ENCODE measurements at places on chromosomes 2 and 18.

GRCh38 chr2:97906307-97906706, 89.4 kb downstream of the TMEM131 start:
- no peaks in the 10 kb centered on the region for H3K27me3 ChIP-seq
- DNase-seq: no peak
- H3K27ac ChIP-seq: no peak overlapping the region
- peaks cover 1% of the 10 kb centered on the region for H3K36me3 ChIP-seq

DNA sequence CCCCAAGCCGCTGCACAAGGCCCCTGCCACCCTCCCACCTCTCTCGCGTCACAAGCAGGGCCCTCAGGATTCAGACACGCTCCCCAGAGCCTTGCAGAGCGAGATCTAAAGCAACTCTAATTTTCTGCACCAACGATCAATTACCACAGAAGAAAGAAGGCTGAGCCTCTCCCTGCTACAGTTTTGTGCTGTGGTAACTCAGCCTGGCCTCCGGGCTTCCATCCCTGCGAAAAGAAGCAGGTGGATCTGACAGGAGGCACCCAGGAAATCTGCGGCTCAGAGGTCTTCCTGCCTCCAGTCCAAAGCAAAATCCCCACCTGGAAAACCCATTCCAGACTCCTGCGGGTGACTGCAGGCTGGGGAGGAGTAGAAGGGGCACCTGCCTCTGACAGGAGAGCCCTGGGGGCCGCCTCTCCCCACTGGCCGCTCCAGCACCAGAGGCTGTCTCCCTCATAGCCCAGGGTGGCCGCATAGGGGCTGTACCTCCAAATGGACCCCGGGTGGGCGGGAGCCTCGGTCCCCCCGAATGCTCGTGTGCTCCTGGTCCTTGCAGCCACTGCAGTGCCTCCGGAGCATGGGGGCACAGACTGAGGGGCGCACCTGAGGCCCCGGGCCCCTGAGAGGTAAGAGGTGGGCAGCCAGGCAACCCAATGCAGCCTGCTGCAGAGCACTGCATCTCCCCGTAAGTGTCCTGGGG, 31.0 kb downstream of the PXDN start:
- H3K27me3 ChIP-seq: no peaks in the 10 kb centered on the region
- no peak overlapping the region for H3K4me3 ChIP-seq
- DNase-seq: no peak
- H3K36me3 ChIP-seq: no peaks in the 10 kb centered on the region
- H3K27ac ChIP-seq: no peak overlapping the region

DNA sequence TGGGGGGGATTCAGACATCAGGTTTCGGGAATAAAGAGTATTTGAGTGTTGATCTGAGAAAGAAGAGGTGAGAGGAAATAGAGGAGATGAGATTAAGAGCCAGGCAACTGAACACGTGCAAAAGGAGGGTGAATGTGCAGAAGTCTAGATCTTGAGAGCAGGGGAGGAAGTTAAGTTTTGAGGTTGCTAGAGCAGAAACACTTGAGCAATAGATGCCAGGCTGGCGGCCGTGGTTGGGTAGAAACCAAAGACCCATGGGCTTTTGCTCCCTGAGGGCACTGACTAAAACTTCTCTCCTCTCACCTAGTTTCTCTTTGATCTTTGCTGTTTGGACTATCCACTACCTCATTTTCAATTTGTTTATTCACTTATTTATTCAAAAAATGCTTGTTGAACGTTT, 116.0 kb downstream of the CDC42EP3 start:
- no peak overlapping the region for H3K4me3 ChIP-seq
- DNase-seq: no peak
- H3K4me1 ChIP-seq: no peaks in the 10 kb centered on the region
- no peak overlapping the region for H3K27ac ChIP-seq
- no peaks in the 10 kb centered on the region for H3K36me3 ChIP-seq
- H3K27me3 ChIP-seq: no peaks in the 10 kb centered on the region

GRCh38 chr2:60251247-60251646, 302.2 kb downstream of the BCL11A start:
- no peaks in the 10 kb centered on the region for H3K27me3 ChIP-seq
- H3K4me3 ChIP-seq: no peak overlapping the region
- DNase-seq: no peak
- no peaks in the 10 kb centered on the region for H3K36me3 ChIP-seq
- H3K27ac ChIP-seq: no peak overlapping the region
- no peaks in the 10 kb centered on the region for H3K4me1 ChIP-seq

- DNase-seq: no peak
- no peaks in the 10 kb centered on the region for H3K4me1 ChIP-seq
- no peaks in the 10 kb centered on the region for H3K27me3 ChIP-seq
- no peak overlapping the region for H3K27ac ChIP-seq
- no peaks in the 10 kb centered on the region for H3K36me3 ChIP-seq
Observed at GRCh38 chr2:139876964-139877363, 1096.8 kb upstream of the NXPH2 start.

GRCh38 chr2:60577682-60578283, 24.3 kb upstream of the BCL11A start:
- H3K4me3 ChIP-seq: no peak overlapping the region
- H3K36me3 ChIP-seq: no peaks in the 10 kb centered on the region

GRCh38 chr2:158714420-158714819, 80.7 kb upstream of the DAPL1 start:
- no peaks in the 10 kb centered on the region for H3K27me3 ChIP-seq
- no peak overlapping the region for H3K4me3 ChIP-seq
- no peaks in the 10 kb centered on the region for H3K36me3 ChIP-seq
- no peak overlapping the region for H3K27ac ChIP-seq

GRCh38 chr2:24919037-24919505, 966 bp downstream of the ADCY3 start:
- peak overlapping the region; percentile 46 for H3K4me3 ChIP-seq
- no peaks in the 10 kb centered on the region for H3K27me3 ChIP-seq
- peaks cover 9% of the 10 kb centered on the region for H3K4me1 ChIP-seq
- H3K27ac ChIP-seq: peak overlapping the region; percentile 52
- peak; percentile 10 for DNase-seq

GRCh38 chr2:65490222-65490621, 57.8 kb upstream of the SPRED2 start:
- H3K4me1 ChIP-seq: no peaks in the 10 kb centered on the region
- no peaks in the 10 kb centered on the region for H3K36me3 ChIP-seq
- no peak for DNase-seq

DNA sequence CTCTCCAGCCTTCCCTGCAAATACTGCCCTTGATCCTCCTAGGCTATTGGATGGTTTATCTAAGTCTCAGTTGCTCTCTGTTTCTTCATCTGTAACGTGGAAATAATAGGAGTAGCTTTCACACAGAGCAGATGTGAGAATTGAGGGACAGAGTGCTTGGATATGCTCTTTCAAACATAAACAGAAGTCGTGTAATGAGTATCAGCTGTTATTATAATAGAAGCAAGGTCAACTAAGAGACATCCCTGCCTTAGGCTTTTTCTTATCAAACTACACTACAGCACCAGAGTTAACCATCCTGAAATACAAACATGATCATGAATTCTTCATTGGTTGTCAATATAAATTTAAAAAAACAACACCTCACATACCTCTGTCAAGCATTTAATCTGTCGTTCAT, 138.2 kb downstream of the DOK6 start:
- H3K4me1 ChIP-seq: no peaks in the 10 kb centered on the region
- no peaks in the 10 kb centered on the region for H3K27me3 ChIP-seq
- DNase-seq: no peak
- H3K27ac ChIP-seq: no peak overlapping the region
- no peaks in the 10 kb centered on the region for H3K36me3 ChIP-seq
- H3K4me3 ChIP-seq: no peak overlapping the region
